ENCODE measurements at places on chromosomes 6 and 20.

DNA sequence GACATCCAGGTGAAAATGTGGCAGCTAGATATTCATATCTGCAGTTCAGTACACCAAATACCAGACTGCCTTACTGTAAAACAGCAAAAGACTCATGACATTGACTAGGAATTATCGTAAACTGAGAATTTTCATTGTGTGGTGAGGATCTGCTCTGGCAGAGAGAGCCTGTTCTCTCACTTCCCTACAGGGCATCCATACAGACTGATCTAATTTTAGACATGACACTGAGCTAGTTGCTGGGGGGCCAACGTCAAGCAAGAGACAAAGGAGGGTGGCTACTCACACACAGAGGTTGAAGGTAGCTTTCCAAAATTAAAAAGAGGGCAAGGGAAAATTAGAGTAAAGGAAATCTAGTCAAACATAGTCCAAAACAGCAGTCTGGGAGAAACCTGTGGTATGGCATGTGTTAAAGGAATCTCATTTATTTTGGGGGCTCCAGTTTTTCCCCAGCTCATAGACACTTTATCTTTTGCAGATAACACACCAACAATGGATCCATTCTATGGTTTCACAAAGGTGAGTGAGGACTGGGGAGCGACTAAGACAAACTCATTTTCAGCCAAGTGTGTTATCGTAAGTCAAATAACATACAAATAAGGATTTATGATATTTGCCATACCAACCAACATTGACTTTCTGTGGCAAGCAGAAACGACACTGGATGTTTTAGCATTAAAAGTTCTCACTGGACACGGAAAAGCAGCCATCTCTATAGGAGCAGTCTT is 36.6 kb upstream of the NHSL1 start:
- DNase-seq: no peak

GRCh38 chr20:14332866-14333265 is 4.5 kb downstream of the FLRT3 start:
- DNase-seq: no peak

- DNase-seq: no peak
Observed at GRCh38 chr6:137514418-137514817, 20.2 kb upstream of the OLIG3 start.

DNA sequence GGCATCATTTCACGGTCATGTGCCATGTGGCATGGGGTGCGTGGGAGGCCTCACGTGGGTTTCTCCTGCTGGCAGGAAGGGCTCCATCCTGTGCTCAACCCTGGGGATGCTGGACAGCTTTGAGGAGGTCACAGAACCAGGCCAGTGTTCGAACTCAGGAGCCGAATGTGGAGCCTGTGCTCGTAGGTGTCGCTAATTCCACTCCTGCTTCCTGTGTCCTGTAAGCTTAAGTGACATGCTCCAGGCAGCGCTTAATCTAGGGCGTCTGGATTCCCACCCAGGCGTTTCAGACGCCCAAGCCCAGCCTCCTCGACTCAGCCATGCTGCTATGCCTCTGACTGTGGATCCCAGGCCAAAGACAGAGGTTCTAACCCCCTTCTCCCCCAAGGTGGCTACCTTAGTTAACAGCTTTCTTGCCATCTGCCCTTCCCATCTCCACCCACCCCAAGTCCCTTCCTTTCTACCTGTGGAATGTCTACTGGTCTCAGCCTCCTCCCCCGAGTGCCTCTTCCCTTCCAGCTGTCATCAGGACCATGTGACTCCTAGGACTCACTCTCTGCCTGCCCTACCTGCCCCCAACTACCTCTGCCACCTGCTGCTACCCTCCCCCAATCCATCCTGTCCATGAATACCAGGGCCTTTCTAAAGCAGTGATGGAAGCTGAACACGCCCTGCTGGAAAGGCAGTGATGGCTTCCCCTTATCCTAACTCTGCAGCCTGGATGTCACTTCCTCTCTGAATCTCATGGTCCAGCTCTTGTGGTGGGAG is 255.1 kb downstream of the CDH26 start:
- DNase-seq: no peak

DNA sequence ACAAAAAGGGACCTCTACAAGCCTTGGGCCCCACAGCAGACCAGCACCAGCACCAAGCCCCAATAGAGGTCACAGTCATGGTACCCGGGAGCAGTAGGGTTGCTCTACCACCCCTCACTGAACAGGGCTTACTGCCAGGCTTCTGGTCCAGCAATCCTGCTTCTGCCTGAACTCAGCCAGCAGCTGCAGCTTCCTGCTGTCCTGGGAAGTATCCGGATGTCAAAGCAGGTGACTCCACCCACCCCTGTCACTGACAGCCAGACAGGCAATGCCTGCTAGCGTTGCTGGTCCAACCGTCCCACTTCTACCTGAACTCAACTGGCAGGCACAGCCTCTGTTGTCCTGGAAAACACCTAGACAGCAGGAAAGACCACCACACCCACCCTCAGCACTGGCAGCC is 47.0 kb upstream of the PCSK2 start:
- no peak for DNase-seq

DNA sequence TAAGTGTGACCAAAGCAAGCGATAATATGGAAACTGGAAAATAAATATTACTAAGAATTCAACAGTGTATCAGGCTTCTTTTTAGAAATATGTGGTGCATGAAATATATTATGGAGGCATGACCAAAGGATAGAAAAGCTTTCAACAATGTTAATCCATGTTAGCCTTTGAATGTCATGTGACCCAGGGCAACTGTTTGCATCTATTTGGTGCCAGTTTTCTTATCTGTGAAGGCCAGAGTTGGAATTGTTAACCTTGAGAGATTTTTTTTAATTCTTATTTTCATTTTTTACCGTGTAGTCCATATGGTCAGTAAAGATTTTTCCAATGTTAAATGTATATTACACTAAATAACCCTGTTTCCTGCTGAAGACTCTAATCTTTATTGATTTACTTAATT is 411.1 kb downstream of the BCKDHB start:
- no peak for DNase-seq

GRCh38 chr6:110645685-110646418 is 169.4 kb downstream of the CDK19 start:
- no peak for DNase-seq

DNA sequence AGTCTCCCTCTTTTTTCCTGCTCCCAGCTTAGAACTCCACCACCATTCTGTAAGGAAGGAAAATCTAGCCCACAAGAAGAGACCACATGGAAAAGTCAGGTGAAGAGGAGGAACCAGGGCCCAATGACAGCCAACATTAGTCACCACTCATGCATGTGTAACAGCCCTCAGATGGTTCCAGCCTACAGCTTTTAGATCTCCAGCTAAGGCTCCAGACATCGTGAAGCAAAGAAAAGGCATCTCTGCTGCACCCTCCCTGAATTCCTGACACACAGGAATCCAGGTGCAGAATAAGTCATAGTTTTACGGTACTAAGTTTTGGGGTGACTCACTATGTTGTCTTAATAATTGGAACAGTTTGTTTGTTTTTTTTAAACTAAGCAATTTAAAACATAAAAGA is 25.5 kb downstream of the DCDC2 start:
- DNase-seq: no peak

GRCh38 chr20:53421343-53421742 is 172.3 kb downstream of the ZNF217 start:
- DNase-seq: no peak

DNA sequence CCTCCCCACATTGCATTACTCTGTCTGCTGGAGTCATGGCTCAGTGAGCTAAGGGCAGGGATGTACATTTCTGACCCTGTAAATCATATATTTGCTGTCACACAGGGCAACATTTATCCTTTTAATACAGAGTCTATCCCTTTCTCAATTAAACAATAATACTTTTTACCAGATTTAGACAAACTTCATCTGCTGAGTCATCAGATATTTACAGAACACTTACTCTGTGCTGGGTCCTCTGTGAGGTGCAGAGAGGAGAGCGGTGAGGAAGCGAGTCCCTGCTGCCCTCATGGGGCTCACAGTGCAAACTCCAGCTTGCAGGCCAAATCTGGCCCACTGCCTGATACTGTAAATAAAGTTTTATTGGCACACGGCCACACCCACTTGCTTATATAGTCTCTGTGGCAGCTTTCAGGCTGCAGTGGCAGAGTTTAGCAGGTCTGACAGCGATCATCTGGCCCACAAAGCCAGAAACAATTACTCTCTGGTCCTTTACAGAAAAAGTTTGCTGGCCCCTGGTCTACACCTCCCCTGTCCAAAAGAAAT is 144.5 kb downstream of the CDH26 start:
- DNase-seq: no peak

GRCh38 chr6:3803627-3804468 is 45.3 kb upstream of the FAM50B start:
- DNase-seq: no peak

DNA sequence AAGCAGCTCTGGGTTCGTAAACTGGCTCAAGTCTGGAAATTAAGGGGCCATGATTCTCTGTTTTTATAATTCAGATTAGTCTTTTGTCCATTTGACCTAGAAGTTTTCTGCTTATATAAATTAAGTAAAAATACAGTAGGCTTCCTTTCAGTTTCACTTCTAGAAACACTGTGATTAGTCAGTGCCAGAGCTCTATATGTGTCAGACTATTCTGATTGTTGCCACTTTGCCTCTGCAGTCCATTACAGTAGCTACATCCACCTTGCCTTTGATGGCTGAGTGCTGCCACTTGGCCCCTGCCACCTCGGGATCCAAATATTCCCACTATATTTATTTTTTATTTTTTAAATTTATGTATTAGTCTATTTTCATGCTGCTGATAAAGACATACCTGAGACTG is 7.9 kb downstream of the ZC2HC1B start:
- DNase-seq: no peak

DNA sequence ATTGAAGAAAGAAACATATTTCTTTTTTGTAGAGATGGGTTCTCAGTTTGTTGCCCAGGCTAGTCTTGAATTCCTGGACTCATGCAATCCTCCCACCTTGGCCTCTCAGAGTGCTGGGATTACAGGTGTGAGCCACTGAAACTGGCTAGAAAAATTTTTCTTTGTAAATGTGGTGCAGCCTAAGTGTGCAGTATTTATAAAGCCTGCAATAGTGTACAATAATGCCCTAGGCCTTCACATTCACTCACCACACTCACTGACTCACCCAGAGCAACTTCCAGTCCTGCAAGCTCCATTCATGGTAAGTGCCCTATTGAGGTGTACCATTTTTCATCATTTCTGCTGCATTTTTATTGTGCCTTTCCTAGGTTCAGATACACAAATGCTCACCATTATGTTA is 31.4 kb downstream of the NHSL1 start:
- DNase-seq: no peak

GRCh38 chr6:156866220-156867015 is 89.2 kb downstream of the ARID1B start:
- no peak for DNase-seq

DNA sequence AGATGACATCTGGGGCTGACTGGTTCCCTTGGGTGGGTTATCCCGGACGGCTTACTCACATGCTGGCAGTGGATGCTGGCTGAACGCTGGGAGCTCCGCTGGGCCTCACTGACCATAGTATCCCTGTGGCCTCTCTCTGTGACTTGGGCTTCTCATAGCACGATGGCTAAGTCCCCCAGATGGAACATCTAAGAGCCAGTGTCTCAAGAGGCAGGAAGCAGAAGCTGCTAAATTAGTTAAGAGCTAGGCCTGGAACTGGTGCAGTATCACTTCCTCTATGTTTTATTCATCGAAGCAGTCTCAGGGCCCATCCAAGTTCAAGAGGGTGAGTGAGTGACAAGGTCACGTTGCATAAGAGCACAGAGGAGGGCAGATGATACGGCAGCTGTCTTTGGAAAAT is 116.5 kb upstream of the LAMP5 start:
- DNase-seq: no peak

DNA sequence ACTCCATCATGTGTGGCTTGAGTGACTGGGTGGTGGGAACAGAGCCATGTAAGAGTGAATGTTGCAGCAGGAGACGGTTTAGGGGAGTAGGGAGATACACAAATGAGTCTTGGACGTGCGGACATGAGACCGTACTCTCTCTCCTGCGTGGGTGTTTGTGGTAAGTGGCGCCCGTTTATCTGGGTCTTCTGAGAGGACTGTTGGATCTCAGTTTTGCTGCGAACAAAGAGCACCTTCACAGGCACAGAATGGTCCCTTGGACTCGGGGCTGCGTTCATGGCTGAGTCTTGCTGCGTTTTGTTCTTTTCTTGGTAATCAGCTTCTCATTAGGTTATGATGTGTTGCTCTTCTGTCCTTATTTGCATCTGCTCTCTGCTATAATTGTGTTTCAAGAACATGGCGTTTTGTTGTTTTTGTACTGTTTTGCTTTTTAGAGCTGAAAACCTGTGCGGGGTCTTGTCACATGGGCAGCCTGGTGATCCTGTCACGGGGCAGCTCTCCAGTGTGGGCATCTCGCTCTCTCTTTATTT is 28.5 kb downstream of the STK35 start:
- DNase-seq: no peak

DNA sequence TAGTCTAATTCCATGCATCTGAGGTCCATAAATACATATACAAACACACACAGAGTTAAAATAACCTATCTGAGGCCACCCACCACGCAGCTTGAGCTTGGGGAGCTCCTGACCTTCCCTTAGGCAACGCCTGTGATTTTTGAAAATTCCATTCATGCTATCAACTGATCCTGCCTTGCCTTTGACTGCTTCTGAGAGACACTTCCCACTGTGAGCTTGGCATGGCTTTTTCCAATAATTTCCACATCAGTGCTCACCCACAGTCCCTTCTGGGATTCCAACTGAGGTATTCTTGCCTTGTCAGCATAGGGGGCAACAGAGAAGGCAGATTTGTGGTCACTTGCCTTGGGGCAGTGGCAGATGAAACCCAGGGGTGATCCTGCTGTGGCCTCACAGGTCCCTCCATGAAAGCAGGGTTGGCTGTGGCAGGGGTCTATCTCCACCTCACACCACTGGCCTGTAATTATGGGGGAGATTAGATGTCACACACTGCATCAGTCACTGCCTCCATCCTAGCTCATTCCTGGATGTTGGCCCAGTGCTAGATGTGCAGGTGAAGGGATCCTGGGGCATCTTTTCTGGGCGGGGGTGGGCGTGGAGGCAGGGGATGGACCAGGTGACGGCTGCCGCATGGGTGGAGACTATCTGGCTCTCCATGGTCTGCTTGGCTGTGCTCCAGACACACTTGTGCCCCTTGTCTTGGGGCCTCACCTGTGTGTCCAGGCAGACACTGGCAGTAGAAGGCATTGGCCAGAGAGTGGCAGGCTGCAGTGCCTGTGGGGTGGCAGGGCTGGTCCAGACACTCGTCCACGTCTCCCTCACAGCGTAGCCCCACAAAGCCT is 11.2 kb upstream of the GPSM3 start:
- DNase-seq: no peak

DNA sequence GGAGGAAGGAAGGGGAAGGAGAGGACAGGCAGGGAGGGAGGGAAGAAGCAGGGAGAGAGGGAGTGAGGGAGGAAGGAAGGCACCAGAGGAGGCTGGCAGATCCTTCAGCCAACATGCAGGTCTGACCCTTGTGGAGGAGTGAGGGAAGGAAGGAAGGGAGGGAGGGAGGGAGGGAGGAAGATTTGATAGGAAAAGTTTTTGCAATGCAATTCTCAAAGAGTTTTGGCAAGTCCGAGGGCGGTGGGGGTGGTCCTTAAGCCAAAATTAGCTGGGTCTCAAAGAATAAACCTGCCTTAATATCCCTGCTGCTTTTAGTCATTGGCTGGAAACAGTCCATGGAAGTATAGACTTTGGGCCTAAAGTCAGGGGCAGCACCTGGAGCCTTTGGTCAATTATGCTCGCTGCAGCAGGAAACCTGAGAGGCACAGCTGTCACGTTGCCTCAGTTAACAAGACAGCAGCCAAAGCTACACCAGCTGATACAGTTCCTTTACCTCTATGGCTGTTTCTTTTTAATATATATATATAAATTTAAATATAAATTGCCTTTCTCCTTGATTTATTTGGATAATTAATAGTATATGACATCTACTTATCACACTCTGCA is 115.7 kb upstream of the RALGAPA2 start:
- DNase-seq: no peak

Data from stimulated activated CD4-positive, alpha-beta T cell treated with anti-CD3 and anti-CD28 coated beads, Interleukin-12 subunit alpha, Interleukin-12 subunit beta, amount 100 ng/mL, for 48 hours (primary cell).